Memory B cell (primary cell): ENCODE measurements at places on chromosomes 7 and 10.
A peak's percentile ranks its signal among the peaks of the same experiment; 100 is the strongest.

DNA sequence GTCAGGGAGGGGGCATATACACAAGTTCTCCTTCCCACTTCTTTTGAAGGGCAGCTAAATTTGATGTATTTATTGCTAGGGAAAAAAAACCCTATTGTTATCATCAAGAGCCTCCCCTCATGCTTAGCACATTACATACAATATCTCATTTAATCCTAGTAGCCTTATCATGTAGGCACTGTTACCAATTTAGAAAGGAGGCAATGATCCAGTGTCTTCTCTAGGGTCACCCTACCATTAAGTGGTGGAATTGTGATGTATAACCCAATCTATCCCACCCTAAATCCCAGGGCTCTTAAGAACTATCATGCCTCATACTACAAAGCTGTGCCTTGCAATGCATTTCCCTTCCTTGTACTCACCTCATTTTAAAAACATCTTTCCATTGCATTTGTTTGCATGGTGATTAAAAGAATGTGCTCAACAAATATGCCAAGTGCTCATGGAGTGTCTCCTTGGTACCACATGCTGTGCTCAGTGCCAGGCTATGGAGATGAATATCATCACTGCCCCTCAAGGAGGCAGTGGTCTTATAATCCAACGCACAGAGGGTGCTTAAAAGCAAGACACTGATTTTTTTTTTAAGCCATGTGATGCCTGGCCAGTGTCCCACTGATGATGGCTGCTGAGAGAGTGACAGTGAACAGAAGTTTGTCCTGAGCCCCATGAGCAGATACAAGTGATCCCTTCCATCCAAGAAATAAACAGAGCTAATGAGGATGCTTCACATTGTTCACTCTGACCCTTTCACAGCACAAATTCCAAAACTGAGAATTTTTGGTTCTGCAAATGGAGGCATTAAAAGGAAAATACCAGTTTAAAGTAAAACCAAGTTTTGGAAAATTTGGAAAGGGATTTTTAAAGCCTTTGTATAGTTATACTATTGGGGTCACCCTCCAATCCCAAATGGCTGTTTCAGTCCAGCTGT lies 98.2 kb downstream of the SORBS1 start:
- DNase-seq: no peak

DNA sequence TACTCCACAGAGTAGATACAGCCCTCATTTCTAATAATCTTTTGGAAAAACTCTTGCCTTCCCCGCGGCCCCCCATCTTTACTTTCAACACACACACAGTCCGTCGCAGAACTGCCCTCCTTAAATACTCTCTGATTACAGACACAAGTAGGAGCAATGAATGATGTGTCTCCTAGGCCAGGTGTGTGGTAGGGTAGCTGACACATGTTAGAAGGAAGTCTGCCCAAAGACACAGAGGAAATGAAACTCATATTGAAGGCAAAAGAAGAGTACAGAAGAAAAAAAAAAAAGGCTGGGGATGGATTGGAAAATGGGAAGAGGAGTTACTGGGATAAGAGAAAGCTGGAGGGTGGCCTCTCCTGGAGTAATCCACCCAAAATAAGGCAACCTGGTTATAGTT lies 14.6 kb downstream of the OPALIN start:
- no peak for DNase-seq

- no peak for DNase-seq
Observed at GRCh38 chr10:66931949-66932343, 6.1 kb downstream of the LRRTM3 start.

- no peak for DNase-seq
Observed at GRCh38 chr10:98417481-98417959, 2.5 kb upstream of the PYROXD2 start.

- no peak for DNase-seq
Observed at GRCh38 chr7:918441-919113, 35.9 kb downstream of the ADAP1 start.

GRCh38 chr10:102744374-102745051 lies 765 bp downstream of the WBP1L start:
- DNase-seq: no peak

DNA sequence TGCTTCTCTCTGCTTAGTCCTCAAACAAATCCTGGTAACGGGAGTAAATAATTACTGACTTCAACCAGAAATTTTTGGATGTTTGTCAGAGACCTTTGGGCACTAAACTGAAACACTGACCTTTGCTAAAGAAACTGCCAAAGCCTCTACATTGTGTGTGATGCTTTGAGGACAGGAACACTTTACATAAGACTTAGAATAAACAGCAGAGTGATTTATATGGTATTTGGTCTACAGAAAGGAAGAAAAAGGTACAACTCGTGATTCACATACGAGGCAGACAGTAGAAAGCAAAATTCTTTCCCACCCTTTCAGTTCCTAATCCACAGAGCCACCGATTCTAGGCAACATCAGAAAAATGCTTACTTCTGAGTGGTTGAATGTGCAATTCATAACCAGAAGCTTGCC lies 59.8 kb downstream of the SLC16A12 start:
- no peak for DNase-seq

- DNase-seq: peak; percentile 4
Observed at GRCh38 chr7:112938863-112939573, 147.6 kb downstream of the GPR85 start.

- DNase-seq: no peak
Observed at GRCh38 chr10:27041196-27041595, 59.1 kb downstream of the ANKRD26 start.

DNA sequence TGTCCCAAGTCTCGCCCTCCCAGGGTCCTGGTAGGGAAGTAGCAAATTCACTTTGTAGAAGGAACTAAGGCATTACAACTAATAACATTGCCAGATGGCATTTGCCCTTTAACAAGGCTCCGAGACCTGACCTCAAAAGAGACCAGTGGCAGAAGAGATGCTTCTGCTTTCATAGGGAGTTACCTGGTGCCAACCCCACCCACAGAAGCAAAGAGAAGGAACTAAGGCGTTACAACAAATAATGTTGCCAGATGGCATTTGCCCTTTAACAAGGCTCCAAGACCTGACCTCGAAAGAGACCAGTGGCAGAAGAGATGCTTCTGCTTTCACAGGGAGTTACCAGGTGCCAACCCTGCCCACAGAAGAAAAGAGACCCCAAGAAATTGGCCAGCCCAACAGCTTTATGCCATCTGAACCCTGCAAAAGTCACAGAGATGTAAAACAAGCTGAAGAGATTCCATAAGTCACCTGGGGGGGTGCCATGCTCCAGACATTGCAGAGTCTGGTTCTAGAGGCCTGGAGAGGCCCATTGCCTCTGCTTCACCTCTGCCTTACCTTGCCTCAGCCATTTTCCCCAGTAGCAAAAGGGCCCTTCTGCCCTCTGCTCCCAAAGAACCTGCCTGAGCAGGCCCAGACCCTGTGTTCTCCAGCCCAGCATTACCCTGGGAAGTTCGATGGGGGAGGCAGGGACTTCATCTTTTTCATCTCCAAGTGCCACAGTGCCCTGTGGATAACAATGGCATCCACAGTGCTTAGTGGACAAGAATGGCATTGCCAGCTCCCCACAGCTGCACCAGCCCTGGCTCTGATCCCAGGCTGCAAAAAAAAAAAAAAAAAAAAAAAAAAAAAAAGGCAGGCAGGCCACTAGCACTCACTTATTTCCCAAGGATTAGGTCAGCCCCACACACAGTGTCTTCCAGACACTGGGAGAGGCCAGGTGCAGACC lies 179.5 kb upstream of the PLXNA4 start:
- no peak for DNase-seq
